ENCODE measurements at places on chromosomes 11 and 22.

DNA sequence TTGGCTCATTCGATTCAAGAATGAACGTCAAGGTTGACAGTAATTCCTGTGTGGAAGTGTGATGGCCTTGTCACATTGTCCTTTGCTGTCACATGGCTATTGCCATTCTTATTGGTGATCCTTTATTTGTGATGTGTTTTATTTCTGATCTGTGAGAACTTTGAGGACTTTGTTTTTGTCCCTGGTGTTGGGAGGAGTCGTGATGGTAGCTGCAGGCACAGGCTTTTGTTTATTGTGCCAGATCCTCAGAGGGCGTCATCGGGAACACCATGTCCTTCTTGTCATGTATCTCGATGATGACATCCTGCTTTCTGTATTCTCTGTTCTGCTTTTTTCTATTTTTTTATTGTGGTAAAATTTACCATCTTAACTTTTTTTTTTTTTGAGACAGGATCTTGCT, 5.6 kb downstream of the PICK1 start:
- no peak for DNase-seq

DNA sequence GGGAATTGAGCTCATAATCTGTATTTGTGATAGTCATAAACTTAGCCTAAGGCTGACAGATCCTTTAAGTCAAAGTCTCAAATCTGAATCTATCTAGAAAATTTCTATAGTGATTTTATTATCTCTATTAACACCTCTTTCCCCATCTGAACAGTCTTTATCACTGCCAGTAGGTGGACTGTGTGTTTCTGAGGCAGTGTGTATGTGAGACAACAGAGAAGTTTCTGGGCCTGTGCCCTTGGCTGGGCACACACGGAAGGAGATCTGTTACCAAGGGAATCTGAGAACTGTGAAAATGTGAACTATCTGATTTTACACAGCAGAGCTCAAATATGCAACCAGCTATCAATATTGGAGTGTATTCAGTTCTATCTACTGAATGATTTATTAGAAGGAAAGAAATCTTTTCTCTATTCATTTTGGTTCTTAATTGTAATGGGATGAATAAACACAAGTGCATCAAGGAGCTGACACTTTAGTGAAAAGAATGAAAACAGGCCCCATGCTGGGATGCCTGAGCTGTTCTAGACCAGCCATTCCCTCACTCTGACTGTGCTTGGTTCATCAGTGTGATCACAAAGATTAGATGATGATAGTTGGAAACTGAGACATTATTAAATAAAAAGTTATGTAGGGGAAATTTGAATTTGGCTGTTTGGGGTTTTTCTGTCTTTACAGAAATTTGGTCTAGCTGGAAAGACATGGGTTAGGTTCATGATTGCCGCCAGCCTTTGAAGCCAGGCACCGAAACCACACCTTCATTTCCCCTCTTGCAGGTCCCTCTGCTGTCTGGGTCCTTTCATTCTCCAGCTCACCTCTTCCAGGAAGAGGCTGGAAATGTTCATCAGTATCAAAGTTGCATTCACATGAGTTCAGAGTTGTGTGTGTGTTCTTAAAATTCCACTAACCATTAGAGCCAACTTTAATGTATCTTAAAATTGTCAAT, 68.1 kb downstream of the LIF start:
- peak; percentile 21 for DNase-seq

DNA sequence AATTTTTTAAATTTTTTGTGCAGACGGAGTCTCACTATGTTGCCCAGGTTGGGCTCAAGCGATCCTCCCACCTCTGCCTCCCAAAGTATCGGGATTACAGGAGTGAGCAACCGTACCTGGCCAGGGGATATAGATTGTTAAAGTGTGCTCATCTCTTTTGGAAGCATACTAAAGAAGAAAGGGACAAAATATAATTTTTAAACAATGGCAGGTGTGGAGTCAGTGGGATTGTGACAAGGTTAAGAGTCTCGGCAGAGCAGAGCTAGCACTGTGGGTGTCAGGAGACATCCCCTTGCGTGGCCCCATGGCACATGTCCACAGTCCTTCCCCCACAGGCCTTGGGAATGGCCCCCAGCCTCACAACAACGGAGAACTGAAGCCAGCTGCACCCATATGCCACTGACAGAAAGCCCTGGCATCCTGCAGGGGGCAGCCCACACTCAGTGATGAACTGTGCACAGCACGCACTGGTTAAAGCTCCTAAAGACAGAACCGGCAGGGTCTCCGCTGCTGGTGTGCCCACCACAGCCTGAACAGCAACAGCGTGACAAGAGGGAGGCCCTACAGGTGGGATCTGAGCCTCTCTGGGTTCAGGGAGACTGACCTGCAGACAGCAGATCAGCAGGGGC, 29.9 kb downstream of the SERPIND1 start:
- DNase-seq = no peak

DNA sequence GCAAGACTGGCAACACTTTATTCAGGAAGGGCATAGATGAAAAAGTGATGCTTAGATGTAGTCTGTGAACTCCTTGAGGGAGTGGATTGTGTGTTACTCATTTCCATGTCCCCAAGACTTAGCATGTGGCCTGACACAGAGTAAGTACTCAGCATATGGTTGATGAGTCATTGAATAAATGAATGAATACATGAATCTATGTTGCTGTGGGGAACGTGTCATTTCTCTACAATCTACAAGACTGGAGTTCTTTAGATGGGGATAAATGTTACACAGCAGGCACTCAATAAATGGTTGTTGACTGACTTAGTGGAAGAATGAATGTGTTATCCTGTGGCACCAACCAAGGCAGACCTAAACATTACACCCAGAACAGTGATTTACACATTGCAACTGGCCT, 17.9 kb downstream of the BPIFC start:
- DNase-seq = no peak

- no peak for DNase-seq
These were observed 10.4 kb downstream of the SREBF2 start for GRCh38 chr22:41842996-41843970.

All from activated naive CD8-positive, alpha-beta T cell treated with anti-CD3 and anti-CD28 coated beads, Interleukin-2, amount 50 U/mL, for 16 hours (primary cell).